ENCODE measurements at places on chromosomes 2 and 18.

DNA sequence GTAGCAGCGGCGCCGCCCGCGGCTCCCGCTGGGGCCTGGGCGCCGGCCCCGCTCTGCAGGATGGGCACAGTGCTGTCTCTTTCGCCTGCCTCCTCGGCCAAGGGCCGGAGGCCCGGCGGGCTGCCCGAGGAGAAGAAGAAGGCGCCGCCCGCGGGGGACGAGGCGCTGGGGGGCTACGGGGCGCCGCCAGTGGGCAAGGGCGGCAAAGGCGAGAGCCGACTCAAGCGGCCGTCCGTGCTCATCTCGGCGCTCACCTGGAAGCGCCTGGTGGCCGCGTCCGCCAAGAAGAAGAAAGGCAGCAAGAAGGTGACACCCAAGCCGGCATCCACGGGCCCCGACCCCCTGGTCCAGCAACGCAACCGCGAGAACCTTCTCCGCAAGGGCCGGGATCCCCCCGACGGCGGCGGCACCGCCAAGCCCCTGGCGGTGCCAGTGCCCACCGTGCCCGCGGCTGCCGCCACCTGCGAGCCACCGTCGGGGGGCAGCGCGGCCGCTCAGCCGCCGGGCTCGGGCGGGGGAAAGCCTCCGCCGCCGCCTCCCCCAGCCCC is 369 bp downstream of the CDK5R2 start:
- DNase-seq = no peak

DNA sequence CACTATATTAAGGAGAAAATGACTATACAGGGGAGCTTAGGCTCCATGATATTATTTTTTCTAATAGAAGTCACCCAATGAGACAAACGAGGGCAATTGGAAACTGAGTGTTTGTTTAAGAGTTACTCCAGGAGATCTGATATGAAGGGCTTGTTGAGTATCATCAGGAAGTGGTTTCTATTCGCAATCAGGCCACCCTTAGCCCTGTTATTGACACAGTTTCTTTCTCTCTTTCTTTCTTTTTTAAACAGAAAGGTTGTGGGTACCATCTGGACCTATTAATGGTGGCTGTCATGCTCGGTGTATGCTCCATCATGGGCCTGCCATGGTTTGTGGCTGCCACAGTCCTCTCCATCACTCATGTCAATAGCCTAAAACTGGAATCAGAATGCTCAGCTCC is 117.3 kb downstream of the DPP4 start:
- DNase-seq = no peak

DNA sequence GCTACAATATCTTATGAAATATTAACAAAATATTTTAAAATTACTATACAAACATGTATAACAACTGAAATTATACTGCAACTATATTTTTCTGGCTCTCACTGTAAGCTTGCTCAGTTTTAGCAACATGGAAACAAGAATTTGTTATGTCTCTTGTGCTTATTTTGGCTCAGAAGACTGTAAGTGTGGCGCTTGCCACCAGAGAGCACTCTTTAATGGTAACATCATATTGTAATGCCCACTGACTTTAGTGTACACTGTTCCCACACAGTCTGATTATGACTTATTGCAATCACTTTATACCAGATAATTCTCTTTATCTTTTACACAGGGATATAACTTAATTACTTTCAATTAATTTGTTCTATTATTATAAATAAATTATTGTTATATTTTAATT is 1500.6 kb upstream of the TMEFF2 start:
- DNase-seq = peak; percentile 34

- no peak for DNase-seq
These were observed 105.3 kb upstream of the UNC80 start for GRCh38 chr2:209666296-209666695.

DNA sequence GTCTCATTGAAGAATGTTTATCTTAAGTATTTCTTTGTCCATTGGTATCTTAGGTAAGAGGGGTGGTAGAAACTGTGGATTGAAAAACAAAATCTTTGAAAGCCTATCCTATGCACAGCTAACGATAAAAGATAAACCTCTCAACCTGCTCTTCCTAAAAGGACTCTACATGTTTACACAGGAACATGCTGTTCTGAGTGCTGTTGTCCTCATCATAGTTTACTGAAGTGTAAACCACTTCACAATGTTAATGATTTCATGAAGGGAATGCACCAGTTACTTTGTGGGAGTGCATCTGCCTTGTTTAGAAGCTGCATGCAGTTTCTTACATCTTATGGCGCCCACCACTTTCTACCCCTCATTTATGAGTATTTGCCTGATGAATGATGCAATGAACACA is 1.2 kb downstream of the ACMSD start:
- no peak for DNase-seq

- DNase-seq = no peak
These were observed 85.7 kb downstream of the FSHR start for GRCh38 chr2:49068613-49069012.

DNA sequence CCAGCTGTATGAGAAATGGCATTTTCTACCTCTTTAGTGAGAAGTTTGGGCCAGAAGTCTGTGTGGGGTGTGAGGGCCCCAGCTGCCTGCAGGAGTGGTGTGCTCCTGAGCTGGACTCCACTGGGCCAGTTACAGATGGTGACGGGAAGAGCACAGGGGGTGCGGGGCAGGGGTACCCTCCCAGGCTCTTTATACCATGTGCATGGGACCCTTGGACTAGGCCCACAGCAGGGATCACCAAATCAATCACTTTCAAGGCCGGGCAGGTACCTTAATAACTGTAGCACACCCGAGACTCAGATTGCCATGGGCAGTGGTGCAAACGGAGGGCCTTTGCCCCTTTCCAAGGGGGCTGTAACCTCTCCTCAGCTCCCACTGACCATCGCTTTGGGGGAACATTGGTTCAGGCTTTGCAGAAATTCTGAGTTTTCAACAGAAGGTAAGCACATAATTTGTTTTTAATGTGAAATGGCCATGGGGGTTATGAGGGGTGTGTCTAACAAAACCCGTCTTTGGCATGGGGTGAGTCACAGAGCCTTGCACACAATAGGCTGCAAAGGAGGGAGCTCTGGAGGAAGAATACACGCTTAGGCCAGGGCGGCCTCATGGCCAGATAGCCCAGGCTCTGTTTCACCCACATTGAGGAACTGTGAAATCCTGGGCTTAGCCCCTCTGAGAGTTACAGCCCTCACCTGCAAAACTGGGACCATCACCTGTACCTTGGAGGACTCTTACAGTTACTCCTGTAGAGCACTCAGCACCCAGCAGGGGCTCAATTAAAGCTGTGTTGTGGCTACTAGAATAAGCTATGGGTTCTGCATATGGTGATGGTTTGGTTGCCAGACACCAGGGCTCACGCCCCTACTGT is 141.0 kb upstream of the BCL2L11 start:
- no peak for DNase-seq

DNA sequence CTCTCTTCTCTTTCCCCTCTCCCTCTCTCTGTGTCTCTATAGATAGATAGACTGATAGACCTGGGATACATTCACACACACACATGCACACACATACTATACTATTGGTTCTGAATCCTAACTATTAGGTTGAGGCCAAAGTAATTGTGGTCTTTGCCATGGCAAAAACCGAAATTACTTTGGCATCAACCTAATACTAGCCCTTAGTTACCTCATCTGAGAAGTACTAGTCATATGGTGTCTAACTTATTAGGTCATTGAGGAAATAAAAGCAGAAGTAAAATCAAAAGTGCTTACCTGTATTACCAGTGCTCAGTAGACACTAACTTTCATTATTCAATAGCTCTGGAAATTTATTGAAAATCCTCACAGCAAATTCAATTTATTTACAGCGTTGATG is 451.5 kb downstream of the EPHA4 start:
- DNase-seq = no peak

GRCh38 chr2:214293593-214293992 is 117.3 kb upstream of the VWC2L start:
- no peak for DNase-seq

DNA sequence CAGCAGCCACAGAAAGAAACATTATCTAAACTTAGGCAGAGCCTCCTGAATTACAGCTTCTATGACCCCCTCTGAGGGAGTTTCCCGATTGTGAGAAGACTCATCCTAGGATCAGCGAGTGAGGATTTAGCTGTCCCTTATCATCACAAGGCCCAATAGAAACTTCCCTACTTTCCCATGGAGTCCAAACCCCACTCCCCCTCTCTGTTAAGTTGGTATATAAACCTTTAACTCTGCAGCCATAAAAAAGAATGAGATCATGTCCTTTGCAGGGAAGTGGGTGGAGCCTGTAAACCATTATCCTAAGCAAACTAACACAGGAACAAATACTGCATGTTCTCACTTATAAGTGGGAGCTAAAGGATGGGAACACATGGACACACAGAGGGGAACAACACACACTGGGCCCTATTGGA is 78.8 kb downstream of the MYL12B start:
- peak; percentile 8 for DNase-seq

GRCh38 chr2:231347081-231347480 is 48.4 kb upstream of the B3GNT7 start:
- no peak for DNase-seq

DNA sequence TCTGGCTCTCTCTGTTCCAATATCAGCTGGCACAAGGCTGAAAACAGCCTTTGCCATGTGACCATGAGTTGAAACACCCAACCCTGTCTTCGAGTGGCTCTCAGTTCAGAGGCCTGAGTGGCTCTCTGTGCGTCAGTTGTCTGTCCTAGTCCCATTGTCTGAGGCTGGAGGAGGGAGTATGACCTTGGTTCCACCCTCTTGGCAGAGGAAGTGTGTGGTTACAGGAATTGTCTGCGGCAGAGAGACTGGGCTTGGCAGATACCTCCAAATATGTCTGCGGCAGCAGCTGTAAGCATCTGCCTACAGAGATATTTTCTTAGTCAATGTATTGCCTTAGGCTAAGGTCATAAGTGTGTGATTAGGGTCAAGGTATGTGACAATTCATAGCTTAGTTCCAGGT is 32.6 kb downstream of the CNGA3 start:
- DNase-seq = peak; percentile 18

DNA sequence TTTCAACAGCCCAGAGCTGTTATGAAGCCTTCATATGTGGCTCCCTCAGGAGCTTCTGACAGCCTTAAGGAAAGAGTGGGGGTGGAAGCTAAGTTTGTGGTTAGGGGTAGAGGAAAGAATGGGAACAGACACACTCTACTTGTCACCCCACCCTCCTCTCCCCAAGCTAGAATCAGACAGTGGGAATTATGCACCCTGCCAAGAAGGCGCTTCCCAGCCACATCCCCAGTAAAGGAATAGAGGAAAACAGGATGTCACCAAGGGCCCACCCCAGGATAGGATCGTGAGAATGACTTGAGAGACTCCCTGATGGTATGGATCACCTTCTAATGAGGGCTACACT is 32.4 kb upstream of the EML4 start:
- DNase-seq = peak; percentile 79

- DNase-seq = no peak
These were observed 48.6 kb upstream of the DAPL1 start for GRCh38 chr2:158746488-158746887.
